ENCODE measurements at places on chromosomes 4 and X. TPM values are rescaled to one million over a fixed set of nuclear protein-coding genes. Genes with fewer than 3 reads are reported as not detected.
A peak's percentile ranks its signal among the peaks of the same experiment; 100 is the strongest.

KIF4A gene
- 0.36 TPM for total RNA-seq

TCEAL6 gene
- total RNA-seq = 0.55 TPM

BDH2 gene
- total RNA-seq = 44.1 TPM

PABPC5 gene
- total RNA-seq = 2.5 TPM

CSN3 gene
- not detected for total RNA-seq

KDM5C gene
- total RNA-seq = 118 TPM

AKAP14 gene
- total RNA-seq = not detected

ARHGEF9 gene
- 47.6 TPM for total RNA-seq

ZNF185 gene
- 13.5 TPM for total RNA-seq

KLHL4 gene
- 1.2 TPM for total RNA-seq

HS3ST1 gene
- total RNA-seq = 4.2 TPM

DNA sequence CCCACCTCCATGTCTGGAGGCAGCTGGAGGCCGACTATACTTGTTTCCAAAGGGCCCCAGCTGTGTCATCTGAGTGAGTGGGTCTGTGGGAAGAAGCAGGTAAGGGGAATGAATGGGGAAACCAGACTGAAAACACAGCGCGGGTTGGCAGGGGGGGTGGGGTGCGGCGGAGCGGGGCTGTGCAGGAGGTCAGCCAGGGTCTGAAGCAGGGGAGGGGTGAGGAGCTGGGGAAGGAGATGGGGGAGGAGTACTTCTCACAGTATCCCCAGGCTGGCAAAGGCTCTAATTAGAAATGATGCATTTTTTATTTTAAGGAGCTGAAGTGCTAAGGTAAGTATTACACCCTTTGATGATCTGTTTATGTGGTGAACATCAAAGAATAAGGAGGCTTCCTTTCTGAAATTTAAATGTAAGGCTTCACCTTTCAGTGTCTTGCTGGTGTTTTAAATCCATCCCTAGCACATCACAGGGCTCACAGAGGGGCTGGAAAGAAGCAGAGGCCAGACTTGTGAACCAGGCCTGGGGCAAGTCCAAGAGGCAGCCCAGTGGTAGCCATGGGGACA is 37.5 kb downstream of the SMIM20 start:
- H3K27ac ChIP-seq = no peak overlapping the region
- H3K36me3 ChIP-seq = no peaks in the 10 kb centered on the region
- no peaks in the 10 kb centered on the region for H3K27me3 ChIP-seq

DNA sequence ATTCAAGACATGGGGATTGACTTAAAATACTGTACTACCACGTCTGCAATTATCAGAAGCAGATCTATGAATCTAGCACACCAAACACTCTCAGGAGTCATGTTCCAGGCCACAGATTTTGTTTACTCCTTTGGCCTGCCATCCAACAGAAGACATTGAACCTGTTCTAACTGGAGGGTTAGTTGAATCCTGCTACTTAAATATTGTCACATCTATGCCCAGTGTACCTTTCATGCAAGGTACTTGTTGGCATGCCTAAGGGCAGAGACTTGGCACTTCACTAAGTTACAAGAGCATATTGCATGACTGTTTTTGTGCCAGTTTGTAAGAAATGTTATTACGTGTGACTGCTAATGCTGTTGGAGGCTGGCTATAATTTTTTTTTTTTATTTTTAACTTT is 126.9 kb upstream of the BCOR start:
- H3K27me3 ChIP-seq = no peaks in the 10 kb centered on the region
- no peaks in the 10 kb centered on the region for H3K4me1 ChIP-seq
- no peak for DNase-seq
- no peak overlapping the region for H3K4me3 ChIP-seq
- no peaks in the 10 kb centered on the region for H3K36me3 ChIP-seq

DNA sequence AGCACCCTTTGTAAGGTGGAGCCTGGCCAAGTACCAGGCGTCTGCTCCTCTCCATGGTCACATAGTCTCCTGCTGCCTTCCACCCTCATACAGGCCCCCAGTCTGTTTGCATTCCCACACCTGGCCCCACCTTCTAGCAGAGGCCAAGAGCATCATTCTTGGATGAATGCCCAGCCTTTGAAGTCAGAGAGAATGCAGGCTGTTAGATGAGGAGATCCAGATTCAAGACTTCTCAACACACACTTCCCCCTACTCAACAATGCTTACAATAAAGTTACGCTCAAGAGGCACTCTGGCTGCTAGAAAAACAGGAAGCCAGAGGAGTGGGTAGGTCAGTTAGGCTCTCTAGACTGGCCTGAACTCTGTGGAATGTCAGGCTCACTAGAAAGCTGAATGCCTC is 43.3 kb downstream of the SHROOM4 start:
- no peak overlapping the region for H3K4me3 ChIP-seq
- DNase-seq = no peak
- H3K36me3 ChIP-seq = no peaks in the 10 kb centered on the region

DNA sequence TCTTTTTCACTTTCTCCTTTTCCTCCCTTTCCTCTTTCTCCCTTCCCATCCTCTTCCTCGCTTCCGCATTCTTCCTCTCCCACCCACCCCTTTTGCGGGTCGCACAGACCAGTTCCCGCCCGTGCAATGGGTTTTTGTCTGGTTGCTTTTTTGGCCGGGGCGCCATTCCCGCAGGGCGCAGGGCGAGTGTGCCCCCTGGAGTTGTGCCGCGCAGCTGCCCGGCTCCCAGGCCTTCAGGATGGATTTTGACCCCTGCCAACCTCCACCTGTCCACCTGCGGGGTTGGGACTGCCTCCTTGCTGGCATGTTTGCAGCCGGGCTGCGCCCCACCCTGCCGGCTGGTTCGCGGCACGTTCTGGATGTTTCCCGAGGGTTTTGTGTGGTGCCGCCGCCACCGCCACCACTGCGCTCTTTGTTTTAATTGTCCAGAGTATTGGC is 578 bp upstream of the SEL1L3 start:
- H3K27me3 ChIP-seq = no peaks in the 10 kb centered on the region
- H3K4me3 ChIP-seq = peak overlapping the region; percentile 80
- DNase-seq = peak; percentile 78
- no peak overlapping the region for H3K27ac ChIP-seq
- no peaks in the 10 kb centered on the region for H3K4me1 ChIP-seq
- no peaks in the 10 kb centered on the region for H3K36me3 ChIP-seq

DNA sequence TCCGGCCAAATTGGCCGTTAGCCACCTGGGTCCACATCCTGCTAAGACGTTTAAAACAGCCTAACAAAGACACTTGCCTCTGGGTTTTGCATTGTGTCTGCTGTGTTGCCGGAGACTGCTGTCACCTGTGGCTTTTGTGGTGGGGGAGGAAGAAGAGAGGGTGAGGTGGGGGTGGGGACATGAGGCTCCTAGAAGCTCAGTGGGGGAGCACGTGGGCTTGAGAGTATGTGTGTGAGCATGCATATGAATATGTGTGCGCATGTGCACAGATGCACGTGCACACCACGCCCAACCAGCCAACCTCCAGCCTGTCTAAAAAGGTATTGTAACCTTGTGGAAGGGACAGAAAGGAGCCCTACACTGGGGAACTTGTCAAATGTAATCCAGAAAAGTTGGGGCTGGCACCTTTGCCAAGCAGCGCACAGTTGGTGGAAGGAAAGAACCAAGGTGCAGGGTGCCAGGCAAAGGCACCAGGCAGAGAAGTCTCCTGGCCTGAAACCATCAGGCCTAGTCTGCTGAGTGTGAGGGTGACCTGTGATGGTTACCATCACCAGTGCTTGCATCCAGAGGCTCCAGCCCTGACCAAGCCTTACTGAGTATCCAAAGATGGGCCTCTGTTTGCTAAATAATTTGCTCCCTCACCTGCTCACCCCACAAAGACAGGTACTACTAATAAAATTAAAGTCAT is 10.1 kb upstream of the SASH3 start:
- H3K27ac ChIP-seq = no peak overlapping the region
- DNase-seq = no peak
- H3K4me3 ChIP-seq = no peak overlapping the region
- H3K36me3 ChIP-seq = no peaks in the 10 kb centered on the region

DNA sequence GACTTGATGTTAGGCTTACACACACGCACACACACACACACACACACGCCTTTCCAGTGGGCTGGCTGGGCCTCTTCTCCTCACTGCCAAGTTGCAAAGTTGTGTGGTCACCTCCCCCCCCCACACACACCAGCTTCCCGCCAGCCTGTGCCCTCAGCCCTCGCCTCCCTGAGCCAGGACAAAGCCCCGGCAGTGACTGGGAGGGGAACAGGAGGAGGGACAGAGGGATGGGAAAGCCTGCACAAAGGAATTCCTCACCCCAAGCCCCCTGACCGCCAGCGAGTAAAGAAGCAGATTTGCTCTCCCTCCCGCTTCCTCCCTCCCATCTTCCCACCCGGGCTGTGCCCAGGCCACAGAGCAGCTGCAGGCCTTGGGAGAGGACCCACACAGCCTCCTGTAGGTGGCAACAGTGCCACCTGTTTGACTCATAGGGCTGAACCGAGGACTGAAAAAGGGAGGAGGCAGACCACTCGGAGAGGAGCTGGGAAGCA is at the start of gene GDPD2:
Gene GDPD2, plus strand, starts transcription at position 464 of the 491 bp plus-strand sequence. CDS start 1,671 bp downstream, outside the sequence.
- no peak for DNase-seq
- no peak within 1 kb of the TSS for H3K4me3 ChIP-seq
- H3K27ac ChIP-seq = no peak within 1 kb of the TSS
- H3K36me3 ChIP-seq = no peaks in the 10 kb centered on the region
- H3K4me1 ChIP-seq = no peaks in the 10 kb centered on the region
- H3K27me3 ChIP-seq = no peaks in the 10 kb centered on the region

DNA sequence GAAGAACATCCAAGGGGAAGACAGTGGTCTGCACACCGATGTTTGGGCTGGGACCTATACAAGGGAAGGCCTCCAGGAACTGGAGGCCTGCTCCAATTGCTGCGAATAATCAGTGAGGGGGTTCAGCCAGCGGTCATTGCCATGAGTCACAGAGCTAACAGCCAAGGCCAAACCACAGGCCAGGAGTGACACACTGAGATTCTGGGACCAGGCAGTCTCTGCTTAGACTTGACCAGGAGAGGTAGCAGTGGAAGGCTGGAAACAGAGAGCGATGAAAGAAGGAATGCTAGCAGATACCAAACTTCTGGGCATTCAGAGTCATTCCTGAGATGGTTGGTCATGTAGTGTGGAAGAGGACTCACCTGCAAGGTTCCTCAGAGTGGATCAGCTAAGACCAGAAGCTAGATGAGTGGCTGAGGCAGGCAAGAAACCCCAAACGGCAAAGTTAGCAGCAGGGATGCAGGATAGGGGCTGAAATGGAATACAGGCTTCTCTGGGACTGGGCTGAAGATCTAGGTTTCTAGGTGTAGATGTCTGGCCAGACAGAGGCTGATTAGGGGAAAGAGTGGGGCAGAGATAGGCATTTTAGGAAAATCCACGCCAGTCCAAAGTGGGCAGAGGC is 54.7 kb downstream of the CNGA2 start:
- no peaks in the 10 kb centered on the region for H3K36me3 ChIP-seq
- peak; percentile 89 for DNase-seq
- H3K27me3 ChIP-seq = no peaks in the 10 kb centered on the region
- H3K4me3 ChIP-seq = no peak overlapping the region

GRCh38 chrX:69232945-69233344 is 67.7 kb upstream of the PJA1 start:
- no peak for DNase-seq
- H3K4me3 ChIP-seq = no peak overlapping the region
- H3K27ac ChIP-seq = no peak overlapping the region
- H3K27me3 ChIP-seq = no peaks in the 10 kb centered on the region

DNA sequence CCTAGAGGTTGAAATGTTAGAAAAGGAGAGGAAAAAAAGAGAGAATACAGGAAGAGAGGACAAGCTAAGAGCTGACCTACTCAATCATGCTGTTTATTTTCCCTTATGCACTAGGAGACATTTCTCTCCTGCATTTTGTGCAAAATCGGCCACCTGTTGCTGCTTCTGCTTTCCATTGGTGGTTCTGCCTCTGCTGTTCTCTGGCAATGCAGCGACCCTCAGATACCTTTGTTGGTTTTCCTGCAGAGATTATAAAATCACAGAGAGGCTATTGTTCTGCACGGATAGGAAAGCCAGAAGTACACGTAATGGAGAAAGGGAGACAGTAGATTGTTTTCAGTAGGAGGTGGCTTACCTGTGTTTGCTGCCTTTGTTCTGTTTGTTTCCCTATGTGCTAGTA is 108.9 kb downstream of the UNC5C start:
- DNase-seq = no peak
- no peaks in the 10 kb centered on the region for H3K27me3 ChIP-seq
- H3K4me3 ChIP-seq = no peak overlapping the region
- H3K27ac ChIP-seq = no peak overlapping the region

GRCh38 chrX:105646592-105647372 is 175.6 kb upstream of the NRK start:
- DNase-seq = no peak
- no peaks in the 10 kb centered on the region for H3K27me3 ChIP-seq
- no peak overlapping the region for H3K4me3 ChIP-seq
- no peaks in the 10 kb centered on the region for H3K36me3 ChIP-seq
- no peaks in the 10 kb centered on the region for H3K4me1 ChIP-seq
- no peak overlapping the region for H3K27ac ChIP-seq

GRCh38 chr4:70914631-70915030 is 12.5 kb downstream of the MOB1B start:
- no peak overlapping the region for H3K4me3 ChIP-seq
- H3K36me3 ChIP-seq = no peaks in the 10 kb centered on the region
- no peaks in the 10 kb centered on the region for H3K27me3 ChIP-seq
- no peaks in the 10 kb centered on the region for H3K4me1 ChIP-seq

- no peaks in the 10 kb centered on the region for H3K36me3 ChIP-seq
- H3K27me3 ChIP-seq = no peaks in the 10 kb centered on the region
- H3K27ac ChIP-seq = no peak overlapping the region
- no peak overlapping the region for H3K4me3 ChIP-seq
- DNase-seq = no peak
These were observed 140.4 kb upstream of the GRID2 start for GRCh38 chr4:92163348-92163747.

GRCh38 chrX:75181721-75182120 is 25.6 kb upstream of the ABCB7 start:
- no peaks in the 10 kb centered on the region for H3K27me3 ChIP-seq
- no peaks in the 10 kb centered on the region for H3K4me1 ChIP-seq
- H3K36me3 ChIP-seq = no peaks in the 10 kb centered on the region
- H3K4me3 ChIP-seq = no peak overlapping the region
- DNase-seq = no peak

DNA sequence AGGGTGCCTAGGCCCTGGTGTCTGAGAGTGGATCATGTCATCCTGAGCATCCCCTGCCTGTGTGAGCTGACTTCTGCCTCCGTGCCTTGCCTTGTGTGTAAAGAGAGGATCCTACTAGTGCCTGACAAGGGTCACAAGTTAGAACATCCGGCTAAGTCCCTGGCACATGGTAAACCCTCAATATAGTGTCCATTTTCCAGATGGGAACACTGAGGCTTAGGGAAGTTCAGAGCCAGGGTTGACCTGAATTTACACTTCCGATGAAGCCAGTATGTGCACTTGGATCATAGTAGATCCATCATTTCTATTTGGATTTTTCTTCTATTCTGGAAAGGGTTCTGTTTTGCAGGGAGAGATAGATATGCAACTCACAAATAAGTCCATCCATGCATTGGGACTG is 12.5 kb upstream of the PSAPL1 start:
- H3K27me3 ChIP-seq = no peaks in the 10 kb centered on the region
- DNase-seq = no peak
- no peaks in the 10 kb centered on the region for H3K4me1 ChIP-seq
- H3K27ac ChIP-seq = no peak overlapping the region
- no peaks in the 10 kb centered on the region for H3K36me3 ChIP-seq
